ENCODE measurements at places on chromosomes 3 and 15.

GRCh38 chr3:52104684-52105640 is 48.6 kb upstream of the DUSP7 start:
- DNase-seq, result no peak

- DNase-seq, result no peak
Measured at GRCh38 chr3:11607816-11608215, 35.9 kb downstream of the VGLL4 start.

DNA sequence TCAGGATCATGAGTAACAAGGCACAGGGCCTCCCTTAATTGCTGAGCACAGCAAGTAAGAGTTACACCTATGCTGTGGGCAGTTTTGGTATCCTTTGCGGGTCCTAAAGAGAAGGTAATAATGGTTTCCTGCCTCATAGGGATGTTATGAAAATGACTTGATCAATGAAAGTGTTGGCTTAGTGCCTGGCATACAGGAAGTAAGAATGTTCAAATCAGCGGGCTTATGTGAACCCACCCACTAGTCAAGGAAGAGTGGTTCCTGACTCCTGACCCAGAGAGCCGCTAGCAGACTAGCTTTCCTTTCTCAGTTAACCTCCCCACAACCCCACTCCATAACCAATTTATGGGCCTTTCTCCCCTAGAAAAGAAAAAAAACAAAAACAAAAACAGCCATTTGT is 5.2 kb upstream of the ADAMTS9 start:
- DNase-seq, result no peak

GRCh38 chr3:144866476-144866875 is 894.9 kb downstream of the DIPK2A start:
- DNase-seq, result no peak

GRCh38 chr3:50961386-50961785 is 286.7 kb downstream of the DOCK3 start:
- no peak for DNase-seq

- DNase-seq, result no peak
Measured at GRCh38 chr3:129413687-129414506, 14.5 kb downstream of the EFCAB12 start.

DNA sequence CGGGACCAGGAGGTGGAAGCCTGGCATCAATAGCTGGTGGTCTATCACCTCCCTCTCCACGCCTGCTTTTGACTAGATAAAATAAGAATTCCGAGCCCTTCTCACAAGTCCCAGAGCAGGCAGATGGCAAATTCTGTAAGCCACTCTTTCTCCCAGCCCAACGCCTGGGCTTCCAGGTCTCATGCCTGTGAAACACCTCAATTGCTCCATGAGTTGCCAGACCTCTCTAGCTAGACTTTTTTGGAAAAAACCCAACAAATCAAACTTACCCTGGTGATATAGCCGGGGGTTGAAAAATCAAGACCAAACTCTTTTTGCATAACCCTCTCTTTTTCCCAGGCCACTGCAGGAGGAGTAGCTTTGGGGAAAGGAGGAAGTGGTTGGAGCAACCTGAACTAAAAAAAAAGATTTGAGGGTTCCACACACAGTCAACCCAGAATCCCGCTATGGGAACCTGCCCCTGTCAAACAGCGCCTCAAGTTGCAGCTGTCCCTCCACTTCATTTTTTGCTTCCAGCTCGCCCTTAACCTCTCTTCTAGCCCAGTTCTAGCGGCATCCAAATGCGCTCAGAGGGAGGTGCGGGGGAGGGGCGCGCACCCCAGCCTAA is 7.0 kb downstream of the BHLHE40 start:
- no peak for DNase-seq

GRCh38 chr3:162195147-162195546 is 698.5 kb downstream of the OTOL1 start:
- no peak for DNase-seq

- no peak for DNase-seq
Measured at GRCh38 chr15:101296418-101297405, 1.7 kb upstream of the SNRPA1 start.

- no peak for DNase-seq
Measured at GRCh38 chr3:49238274-49239127, 38.5 kb downstream of the C3orf62 start.

- DNase-seq, result no peak
Measured at GRCh38 chr3:62445275-62445674, 71.9 kb upstream of the FEZF2 start.

DNA sequence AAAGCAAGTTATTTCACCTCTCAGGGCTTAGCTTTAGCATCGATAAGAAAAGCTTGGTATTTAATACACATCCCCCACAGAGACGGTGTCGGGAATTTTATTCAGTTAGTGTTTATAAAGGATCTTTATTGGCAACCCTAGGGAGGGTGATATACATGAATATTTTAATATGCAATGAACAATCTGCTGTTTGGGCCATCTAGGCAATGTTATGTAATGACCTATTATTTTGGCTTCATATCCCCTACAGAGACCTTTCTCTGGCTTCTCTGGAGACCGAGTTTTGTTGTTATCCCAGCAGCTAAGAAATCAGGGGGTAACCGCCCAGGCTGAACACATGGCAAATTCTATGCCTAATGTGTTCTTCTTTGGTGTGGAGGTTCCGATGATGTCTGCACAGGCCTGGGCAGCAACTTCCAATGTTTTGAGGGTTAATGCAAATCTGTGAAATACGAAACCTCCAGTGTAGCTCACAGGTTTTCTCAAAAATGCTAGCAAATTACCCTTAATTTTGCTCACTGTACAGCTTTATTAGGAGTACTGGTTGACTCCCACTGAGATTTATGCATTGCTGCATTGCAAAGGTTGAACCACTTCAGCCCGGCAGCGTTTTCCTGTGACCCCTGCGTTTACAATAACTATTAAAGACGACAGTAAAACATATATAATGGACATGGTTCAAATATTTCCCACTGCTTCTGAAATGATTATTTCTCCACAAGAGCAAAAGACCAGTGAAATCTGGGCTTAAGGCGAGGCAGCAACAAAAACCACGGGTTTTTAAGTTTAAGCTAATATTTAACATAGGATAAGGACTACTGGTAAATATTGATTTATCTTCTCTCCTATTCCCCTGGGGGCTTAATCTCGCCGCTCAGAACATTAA is 298.3 kb upstream of the NR2E3 start:
- DNase-seq, result no peak

DNA sequence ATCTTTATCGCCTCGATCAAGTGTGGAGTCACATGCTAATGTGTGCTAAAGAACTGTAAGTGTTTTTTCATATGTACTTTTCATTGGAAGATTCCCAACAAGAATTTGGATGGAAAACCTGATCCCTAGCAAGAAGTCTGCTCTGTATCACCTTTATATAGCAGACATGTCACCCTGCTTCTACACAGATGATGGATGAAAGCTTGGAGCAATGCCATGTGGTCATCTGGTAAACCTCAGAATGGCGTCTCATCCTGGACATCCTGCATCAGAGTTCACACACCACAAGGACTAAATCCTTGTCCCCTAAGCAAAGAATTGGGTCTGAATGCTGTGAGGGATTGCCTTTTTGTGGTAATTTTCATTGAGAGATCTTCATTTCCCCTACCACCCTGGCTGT is 42.1 kb upstream of the CTDSPL start:
- DNase-seq, result no peak

DNA sequence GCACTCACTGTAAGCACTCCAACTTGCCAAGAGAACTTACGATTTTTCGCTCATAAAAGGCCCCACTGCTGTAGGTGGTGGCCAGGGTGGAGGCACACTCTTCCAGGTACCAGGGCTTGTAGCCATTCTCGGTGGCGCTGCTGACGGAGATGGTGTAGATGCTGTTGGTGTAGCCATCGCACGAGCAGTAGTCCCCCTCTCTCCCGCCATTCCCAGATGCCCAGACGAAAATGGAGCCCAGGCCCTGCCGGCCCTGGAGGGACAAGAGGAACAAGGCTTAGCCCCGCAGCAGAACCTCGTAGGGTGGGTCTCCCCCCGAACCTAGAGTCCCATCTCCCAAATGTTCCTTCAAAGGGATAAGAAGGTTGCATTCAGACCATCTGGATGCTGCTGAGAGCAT is 96.3 kb downstream of the PCSK6 start:
- DNase-seq, result no peak

DNA sequence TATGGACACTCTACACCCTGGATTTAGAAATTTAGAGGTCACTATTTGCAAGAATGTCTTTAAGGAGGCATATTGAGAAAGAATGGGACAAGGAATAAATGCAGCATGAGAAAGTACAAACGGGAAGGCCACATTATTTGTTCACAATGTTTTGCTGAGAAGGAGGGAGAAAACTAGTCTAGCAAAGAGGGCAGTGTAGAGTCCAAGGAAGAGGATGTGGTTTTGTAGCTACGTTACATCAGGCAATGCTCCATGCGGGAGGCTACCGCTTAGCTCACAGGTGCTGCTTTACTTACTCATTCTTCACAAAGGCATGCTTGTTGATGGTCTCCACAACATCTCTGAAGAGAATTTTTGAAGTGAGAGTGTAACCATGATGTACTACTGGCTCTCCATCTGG is 191.1 kb downstream of the PLCH1 start:
- no peak for DNase-seq

- no peak for DNase-seq
Measured at GRCh38 chr15:20358066-20358778, 183.4 kb downstream of the GOLGA6L6 start.

DNA sequence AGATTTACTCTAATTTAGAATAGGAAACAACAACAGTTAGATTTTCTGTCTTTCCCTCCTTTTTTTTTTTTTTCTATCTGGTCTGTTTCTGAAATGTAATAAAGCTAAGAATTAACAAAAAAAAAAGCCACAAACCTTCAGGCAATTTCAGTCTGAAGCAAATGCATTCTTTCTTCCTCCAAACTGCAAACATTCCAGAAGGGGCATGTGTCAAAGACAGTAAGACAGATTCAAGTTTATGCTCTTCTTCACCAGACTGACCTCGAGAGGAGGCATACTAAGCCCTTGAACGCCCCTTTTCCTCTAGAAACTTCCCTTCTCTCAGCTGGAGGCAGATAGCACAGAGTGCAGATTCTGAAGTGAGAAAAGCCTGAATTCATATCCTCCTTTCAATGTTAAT is 654.6 kb upstream of the LMCD1 start:
- no peak for DNase-seq

GRCh38 chr3:60643831-60644230 is 607.4 kb downstream of the FHIT start:
- no peak for DNase-seq

- no peak for DNase-seq
Measured at GRCh38 chr3:140020541-140020940, 85.6 kb downstream of the CLSTN2 start.

- DNase-seq, result no peak
Measured at GRCh38 chr3:2735392-2735894, 374.7 kb downstream of the IL5RA start.

GRCh38 chr15:28920781-28921331 is 35.1 kb downstream of the APBA2 start:
- DNase-seq, result no peak

DNA sequence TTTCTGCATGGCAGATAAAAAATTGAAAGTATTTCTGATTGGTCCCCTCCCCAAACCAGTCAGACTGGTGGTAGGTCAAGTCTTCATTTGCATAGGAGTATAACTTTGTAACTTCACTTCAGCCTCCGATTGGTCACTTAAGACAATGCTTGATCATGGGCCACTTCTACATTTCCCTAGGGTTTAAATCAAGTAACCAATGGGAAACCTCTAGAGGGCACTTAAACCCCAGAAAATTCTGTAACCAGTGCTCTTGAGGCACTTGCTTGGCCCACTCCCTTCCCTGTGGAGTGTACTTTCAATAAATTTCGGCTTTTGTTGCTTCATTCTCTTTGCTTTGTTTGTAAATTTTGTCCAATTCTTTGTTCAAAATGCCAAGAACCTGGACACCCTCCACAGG is 225.5 kb downstream of the ARPP21 start:
- DNase-seq, result no peak

DNA sequence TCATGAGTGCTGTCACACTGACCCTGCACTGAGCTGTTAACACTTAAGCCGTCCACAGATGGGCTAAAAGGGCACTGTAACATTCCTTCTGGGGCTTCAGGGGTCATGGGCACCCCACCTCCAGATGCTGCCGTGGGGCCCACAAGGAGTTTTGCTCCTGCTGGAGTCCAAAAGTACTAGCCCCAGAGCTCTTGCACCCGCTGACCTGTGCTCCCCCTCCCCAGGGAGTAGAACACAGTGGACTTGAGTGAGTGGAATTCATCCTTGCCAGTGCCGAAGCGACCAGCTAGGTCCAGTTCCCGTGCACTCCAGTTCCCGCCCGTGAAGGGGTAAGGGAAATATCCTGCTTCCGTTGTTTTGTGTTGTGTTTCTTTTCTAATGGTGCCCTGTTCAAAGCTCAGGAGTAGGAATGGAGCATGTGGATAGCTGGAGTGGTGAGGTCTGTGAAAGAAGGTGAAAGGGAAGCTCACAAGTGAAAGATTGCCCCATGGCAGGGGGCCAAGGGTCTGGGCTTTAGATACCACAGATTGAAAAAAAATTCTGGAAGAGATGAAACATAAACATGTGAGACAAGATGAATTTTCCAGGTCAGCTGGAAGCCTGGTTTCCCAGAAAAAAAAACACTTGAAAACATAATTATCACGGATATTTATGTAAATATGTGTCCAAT is 36.6 kb downstream of the SLCO2A1 start:
- DNase-seq, result no peak

DNA sequence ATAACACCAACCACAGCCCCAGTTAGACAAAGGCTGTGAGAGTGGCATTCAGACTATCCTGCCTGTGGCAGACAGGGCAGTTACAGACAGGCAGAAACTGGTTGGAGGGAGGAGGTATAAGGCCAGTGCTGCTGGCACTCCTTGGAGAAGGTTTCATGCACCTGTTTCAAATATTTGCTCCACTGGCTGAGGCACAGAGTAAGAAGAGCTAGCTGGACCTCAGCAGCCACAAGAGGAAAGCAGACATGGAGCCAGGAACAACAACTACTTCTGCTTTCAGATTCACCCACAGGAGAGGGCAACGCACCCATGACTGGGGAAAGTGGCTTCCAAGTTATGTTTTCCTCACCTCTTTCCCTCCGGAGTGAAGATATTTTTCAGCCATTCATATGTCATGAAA is 11.5 kb upstream of the PRKAR2A start:
- DNase-seq, result no peak

DNA sequence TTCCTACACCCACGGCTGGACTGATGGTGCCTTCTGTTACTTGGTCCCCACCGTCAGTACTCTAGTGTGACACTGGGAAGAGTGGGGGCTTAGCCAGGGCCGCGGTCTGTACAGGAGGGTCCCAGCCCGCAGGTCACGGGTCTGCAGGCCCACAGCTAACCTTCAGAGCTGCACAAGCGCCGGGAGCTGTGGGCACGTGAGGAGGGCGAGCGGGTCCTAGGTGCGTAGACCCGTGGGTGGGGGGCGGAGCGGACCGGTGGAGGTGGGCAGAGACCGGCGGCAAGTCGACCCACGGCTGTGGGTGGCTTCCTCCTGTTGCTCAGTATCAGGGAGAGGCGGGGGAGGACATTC is 1.2 kb downstream of the TNFAIP8L3 start:
- no peak for DNase-seq

- DNase-seq, result no peak
Measured at GRCh38 chr3:197293605-197294237, 4.7 kb downstream of the DLG1 start.

GRCh38 chr15:82688691-82689090 is 21.0 kb downstream of the AP3B2 start:
- DNase-seq, result no peak
